HTR-8/SVneo (cell line): ENCODE measurements at places on chromosomes 5 and 9.

GRCh38 chr5:142922223-142922952, 152.2 kb downstream of the ARHGAP26 start:
- DNase-seq: peak; percentile 31

- no peak for DNase-seq
Measured at GRCh38 chr5:132283423-132284043, 10.7 kb upstream of the SLC22A4 start.

DNA sequence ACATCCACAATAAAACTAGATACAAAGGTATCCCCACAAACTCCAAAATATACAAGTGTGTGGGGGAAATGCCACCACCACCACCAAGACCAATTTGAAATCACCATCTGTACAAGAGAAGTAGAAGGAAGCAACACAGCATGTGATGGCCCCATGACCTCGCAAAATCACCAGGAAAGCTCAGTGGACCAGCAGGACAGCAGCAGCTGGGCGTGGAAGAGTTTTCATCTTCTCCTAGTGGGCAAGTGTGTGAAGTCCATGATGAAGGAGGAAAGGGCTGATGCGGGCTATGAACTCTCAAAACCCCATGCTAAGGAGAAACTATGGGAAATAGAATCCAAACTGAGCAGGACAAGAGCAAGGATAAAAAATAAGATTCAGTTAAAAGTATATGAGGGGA, 58.1 kb downstream of the GOLPH3 start:
- peak; percentile 38 for DNase-seq

DNA sequence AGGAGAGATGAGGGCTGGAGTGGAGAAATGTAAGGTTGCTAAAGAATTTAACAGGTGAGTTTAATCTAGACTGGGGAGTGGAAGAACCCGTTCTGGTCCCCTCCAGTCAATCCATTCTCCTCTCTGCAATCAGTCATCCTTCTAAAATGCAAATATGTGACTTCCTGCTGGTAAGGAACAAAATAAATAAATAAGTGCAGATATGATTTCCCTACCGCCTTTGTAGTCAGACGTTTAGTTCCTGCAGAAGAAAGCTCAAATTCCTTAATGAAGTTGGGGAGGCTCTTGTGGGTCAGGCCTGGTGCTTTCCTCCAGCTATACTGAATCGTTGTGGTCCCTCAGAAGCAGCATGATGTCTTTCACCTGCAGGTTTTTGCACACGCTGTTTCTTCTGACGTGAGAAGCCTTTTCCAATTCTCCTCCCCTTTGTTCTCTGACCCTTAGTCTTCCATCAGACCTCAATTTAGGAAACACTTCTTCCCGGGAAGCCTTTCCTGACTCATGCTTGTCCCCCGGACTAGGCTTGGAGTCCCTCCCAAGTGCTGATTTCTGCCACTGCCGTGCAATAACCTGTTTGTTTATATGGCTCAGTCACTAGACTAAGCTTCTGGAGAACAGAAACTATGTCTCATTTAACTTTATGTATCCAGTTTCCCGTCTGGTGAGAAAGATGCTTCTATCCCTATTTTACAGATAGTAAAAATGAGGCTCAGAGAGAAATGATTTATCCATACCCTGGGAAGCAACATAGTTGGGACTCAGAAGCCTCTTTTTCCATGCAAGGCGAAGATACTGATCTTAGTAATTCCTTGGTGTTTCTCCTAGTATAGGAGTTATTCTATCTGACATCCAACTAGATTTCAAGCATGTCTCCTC, 1.3 kb downstream of the ATP6V1G1 start:
- no peak for DNase-seq

DNA sequence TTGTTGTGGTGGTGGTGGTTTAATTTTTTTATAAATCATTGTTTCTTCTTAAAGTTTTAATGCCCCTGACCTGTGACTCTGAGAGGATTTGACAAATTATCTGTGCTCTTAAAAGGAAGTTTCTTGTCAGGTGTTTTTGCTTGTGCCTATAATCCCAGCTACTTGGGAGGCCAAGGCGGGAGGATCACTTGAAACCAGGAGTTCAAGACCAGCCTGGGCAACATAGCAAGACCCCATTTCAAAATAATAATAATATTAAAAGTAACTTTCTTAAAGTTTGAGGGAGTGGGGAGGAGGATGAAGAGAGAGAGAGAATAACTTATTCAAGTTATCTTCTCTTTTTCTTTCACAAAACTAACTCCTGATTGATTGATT, 12.2 kb upstream of the ERMP1 start:
- DNase-seq: no peak

DNA sequence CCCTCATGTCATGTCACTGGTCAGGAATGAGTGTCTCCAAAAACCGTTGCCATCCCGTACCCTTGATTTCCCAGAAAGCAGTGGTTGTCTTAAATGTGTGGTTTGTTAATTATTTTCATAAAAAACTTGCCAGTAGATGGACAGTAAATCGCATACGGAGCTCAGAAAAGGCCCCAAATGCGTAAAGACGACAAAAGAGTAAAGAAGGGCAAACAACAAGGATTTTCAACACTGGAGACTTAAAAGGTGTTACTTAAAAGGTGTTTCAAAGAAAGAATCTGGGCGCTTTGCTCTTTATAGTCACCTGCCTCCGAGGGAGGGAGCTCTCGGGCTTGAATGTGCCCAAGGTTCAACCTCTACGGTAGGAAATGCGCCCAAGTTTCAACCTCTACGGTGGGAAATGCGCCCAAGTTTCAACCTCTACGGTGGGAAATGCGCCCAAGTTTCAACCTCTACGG, 734 bp downstream of the KIF27 start:
- peak; percentile 12 for DNase-seq

DNA sequence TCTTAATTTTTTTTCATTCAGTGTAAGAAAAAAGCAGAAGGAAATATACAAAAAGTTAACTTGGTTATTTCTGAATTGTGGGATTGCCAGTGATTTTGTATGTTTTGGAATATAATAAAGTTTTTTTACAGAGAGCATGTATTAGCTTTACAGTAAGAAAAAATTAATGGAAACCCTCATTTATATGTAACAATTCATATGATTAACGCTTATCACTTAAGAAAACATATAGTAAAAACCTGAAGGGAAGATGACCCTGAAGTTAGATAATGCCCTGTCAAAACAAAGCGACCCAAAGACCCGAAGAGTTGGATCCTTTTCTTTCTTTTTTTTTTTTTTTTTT, 52.4 kb downstream of the EHMT1 start:
- DNase-seq: no peak

DNA sequence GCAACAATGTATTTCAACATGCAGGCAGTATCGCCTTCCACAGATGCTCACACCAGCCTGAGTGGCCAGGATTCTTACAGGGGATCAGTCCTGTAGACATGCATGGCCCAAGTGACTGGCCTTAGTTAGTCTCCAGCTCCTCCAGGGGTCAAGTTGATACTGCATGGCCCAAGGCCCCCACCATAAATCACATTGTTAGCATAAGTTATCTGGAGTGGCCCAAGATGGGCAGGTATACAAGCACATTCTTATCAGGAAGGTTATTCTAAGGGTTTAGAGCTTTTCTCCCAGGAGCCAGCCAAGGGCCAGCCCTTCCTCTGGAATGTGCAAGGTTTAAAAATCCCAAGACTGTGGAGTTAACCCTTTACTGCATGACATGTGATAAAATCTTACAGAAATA, 230.9 kb upstream of the NFIL3 start:
- no peak for DNase-seq

GRCh38 chr5:159490507-159490906, 160.2 kb upstream of the IL12B start:
- DNase-seq: no peak

DNA sequence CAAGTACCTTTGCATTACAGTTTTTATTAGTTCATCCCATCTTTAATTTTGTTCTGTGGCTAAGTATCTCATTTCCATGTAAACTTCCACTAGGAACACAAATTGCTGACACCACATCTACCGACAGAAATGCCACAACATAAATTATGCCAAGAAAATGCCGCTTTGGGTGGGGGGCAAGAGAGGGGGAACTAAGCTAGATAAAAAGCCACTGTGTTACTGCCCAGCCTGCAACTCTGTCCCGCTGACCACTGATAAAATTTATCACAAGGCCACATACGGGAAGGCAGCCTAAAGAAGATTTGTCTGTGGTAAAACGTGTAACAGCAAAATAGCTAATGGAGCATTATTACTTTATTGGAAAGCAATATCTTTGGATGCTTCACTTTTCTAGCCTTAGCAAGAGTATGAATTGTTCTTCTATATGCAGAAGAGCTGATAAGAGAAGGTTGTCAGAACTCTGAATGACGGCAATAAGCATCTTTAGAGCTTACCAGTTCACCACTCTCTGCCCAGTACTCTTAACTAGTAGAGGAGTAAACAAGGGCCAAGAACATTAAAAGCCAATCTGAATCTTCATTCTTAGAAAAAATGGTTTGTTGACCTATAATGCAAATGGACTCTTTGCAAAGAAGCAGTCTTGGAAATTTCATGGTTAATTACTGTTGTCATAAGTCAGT, 172.2 kb upstream of the MEF2C start:
- DNase-seq: no peak
